Stimulated activated CD8-positive, alpha-beta memory T cell treated with anti-CD3 and anti-CD28 coated beads, Interleukin-15, amount 100 ng/mL, for 24 hours (primary cell): ENCODE measurements at places on chromosomes 5 and 9.

DNA sequence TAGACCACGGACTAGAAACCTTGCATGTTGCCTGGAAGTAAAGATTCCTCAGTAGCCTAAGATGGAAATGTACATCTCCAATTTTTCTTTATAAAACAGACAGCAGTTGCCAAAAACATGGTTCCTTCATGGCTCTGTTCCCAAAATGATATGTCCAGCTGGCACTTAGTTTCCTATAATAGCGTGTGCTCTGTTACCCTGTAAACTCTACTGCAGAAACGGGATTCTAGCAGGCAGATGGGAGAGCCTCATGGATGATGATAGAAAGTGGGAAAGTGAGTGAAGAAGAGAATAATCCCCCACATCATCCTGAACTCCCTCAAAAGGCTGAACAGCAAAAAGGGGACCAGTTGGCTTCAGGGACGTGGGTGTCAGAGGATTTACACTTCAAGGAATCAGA, 118.2 kb downstream of the FRMD3 start:
- DNase-seq = no peak

- no peak for DNase-seq
Measured at GRCh38 chr5:108196276-108196675, 185.6 kb downstream of the FBXL17 start.

DNA sequence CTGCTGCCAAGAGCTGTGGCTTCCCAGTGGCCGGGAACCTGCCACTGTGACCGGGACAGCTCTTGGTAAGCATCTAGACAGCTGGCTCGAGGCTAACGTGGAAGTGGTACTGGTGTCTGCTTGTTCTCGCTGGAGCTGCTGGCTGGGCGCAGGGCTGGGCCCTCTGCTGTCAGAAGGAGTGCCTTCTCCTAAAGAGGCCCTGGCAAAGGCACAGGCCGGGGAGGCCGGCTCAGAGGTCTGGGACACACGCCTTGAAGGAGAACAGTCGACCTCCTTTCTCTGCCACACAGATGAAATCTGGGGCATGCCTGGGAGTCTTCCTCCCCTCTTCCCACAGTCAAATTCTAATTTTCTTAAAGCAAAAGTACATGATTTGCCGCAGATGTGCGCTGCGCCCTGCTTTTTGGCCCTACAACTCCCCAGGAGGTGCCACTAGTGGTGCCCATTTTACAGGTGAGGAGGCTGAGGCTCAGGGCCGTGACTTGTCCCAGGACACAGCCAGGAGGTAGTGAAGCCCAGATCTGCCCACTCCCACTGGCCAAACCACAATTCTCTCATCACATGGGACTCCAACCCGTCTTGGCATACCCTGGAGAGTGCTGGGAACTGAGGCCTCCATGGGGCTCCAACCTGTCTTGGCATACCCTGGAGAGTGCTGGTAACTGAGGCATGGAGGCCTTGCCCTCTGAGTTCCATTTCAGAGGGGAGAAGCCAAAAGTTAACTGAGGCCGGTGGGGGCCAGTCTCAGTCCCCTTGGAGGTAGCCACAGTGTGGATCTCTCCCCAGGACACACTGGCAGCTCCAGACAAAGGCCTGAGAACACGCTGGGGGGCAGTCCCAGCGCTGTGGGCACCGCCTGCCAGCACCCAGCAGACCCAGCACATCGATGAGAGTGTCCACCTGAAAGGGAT, 12.0 kb upstream of the RXRA start:
- no peak for DNase-seq

DNA sequence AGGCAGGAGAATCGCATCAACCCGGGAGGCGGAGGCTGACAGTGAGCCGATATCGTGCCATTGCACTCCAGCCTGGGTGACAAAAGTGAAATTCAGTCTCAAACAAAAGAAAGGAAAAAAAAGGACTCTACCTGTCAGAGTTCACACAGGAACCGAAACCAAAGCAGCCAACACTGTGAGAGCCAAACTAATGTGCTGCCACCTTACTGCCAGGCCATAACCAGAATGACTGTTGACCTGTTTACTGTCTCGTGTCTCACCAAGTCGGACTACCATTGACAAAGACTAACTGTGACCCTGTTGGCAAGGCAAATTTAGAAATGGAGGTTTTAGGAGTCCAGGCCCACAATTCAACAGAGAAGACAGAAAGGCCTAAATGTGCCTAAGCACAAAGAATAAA, 112.4 kb downstream of the ANXA2R start:
- no peak for DNase-seq

GRCh38 chr5:171540865-171541264, 121.4 kb downstream of the FGF18 start:
- DNase-seq = no peak

DNA sequence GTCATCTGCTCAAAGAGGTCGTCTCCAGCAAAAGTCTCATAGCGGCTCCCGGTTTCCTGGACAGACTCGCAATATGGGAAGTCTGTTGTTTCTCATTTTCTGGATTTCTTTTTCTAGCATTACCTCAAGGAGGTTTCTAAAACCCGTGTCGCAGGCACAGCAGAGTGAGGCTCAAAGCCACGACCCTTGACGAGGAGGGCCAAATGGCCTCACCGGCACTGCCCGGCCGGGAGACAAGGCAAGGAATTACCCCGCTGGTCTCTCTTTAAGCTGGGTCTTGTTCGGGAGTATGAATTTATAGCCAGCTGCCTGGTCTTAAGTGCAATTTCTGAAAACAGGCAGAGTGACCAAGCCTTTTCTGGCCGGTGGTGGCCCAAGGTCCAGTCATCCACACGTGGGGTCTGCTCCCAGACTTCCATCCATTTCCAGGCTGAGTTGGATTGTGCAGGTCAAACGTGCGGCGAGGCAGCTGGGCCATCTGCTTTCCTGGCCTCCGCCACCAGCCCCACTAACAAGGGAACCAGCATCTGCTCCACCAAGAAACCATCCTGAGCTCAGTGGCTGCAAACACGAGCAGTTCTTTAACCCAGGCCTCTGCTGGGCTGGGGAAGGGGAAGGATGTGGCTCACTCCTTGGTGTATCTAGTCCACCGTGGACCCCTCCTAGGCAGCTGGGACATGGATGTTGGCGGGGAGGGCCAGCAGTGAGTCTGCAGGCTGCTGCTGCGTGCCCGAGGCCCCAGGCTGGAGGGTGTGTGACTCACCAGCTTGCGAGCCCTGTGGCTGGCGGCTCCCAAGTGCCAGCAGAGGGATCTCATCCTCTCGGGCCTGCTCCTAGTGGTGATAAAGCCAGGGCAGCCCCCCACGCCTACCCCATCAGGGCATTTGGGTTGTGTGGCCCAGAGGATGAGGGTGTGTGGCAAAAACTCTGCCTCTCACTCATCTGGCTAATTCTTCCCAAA, 55.6 kb upstream of the COL5A1 start:
- DNase-seq = no peak

- no peak for DNase-seq
Measured at GRCh38 chr5:138351056-138351455, 1.4 kb upstream of the KDM3B start.

DNA sequence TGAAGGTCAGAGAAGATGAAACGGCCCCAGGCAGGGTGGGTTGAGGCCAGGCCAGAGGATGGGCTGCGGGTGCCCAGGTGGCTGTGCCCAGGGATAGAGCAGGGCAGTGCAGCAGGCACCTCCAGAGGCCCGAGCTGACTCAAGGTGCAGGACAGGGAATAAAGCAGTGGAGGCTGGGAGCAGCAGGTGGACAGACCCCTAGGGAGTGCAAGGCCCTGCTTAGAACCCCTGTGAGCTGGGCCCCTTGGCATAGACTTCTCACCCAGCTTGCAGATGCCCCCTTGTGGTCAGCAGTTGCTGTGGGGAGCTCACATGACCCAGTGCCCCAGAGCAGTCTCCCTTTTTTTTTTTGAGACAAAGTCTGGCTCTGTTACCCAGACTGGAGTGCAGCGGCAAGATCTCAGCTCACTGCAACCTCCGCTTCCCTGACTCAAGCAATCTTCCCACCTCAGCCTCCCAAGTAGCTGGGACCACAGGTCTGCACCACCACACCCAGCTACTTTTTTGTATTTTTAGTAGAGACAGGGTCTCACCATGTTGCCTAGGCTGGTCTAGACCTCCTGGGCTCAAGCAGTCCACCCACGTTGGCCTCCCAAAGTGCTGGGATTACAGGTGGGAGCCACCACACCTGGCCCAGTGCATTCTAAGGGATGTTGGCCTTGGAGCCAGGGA, 118.8 kb downstream of the WNK2 start:
- DNase-seq = no peak

DNA sequence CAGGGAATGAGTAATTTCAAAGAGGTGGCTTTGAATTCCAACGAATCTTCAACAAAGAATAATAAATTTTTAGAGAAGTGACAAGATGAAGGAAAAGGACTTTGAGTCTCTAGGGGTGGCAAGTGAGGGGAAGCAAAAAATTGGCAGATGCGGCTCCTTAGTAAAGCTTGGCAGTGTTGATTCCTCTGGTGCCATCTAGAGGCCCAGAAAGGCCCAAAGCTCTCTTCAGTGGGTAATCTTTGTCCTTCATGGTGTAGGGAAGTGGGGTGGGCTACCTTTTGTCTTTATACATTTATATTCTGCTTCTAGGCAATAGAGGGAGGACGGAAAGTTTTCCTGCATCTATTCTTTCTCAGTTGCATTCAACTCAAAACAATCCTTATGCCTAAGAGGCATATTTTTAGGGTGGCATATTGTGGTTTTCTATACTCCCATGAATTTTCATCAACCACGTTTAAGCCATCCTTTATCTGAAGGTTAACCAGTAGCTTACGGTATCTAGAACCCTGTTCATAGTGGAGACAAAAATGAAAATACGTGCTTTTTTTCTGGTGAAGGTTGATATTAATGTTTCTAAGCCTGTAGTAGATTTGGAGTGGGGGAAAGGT, 17.5 kb upstream of the ROPN1L start:
- DNase-seq = no peak

- no peak for DNase-seq
Measured at GRCh38 chr5:149383399-149383798, 4.3 kb upstream of the IL17B start.

DNA sequence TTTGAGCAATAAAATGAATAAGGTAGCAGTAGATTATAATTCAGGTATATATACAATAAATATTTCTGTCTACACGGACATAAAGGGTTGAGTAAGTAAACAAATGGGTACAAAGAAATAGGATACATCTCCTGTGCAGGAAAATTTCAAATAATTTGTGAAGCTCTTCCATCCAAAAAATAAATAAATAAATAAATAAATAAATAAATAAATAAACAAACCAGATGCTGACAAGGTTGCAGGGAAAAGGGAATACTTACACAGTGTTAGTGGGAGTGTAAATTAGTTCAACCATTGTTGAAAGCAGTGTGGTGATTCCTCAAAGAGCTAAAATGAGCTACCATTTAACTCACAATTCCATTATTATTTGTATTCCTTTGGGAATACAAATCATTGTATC, 227.3 kb upstream of the CDH18 start:
- no peak for DNase-seq

DNA sequence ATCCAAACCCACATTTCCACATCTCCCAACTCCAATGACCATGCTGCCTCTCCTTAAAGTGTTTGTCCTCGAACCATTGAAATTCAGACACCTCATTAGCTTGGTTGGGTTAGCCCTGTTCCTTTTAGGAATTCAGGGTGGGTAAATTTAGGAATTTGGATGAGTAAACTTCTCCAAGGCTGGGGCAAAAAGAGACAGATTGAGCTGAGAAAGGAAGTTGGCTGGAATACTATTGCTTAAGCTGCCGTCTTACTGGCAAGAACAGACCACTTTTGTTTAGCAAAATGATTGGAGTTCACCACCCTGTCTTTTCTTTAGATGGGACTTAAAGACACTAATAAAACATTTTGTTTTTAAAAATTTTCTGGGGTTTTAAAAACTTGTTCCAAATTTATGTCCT, 143.6 kb upstream of the GDNF start:
- no peak for DNase-seq

DNA sequence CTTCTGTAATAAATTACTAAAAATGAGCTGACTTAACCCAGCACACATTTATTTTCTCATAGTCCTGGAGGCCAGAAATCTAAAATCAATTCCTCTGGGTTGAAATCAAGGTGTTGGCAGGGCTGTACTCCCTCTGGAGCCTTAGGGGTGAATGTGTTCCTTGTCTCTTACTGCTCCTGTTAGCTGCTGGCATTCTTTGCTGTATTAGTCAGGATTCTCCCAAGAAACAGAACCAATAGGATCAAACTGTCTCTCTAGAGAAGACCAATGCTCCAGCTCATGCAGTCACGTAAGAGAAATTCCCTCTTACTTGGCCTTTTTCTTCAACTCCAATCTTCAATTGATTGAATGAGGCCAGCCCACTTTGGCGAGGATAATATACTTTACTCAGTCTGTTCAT, 15.3 kb upstream of the CD180 start:
- no peak for DNase-seq

DNA sequence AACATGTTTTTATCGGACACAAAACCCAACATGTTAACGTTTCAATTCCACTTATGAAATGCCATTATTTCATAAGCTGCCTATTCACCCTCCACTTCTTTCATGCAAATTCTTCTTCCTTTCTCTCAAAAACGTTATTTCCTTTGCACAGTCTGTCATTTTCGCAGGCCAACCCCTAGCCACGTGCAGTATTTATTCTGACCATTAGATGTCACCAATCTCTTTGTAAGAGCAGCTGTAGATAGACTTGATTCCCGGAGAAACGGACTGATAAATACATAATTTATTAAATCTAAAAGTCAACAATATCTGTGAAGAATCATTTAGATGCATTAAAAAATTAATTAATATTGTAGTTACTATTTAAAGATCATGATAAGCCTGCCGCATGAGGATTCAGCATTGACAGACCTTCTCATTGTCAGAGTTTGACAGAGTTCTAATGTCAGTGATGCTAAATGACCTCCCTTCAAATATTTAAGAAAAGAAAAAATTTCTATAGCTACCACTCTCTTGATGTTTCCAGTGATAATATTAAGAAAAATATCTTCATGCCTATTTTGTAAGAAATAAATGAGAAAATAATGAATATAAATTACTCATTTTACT, 933.6 kb downstream of the CDH12 start:
- no peak for DNase-seq

- DNase-seq = no peak
Measured at GRCh38 chr5:173780235-173781234, 107.6 kb upstream of the CPEB4 start.

- no peak for DNase-seq
Measured at GRCh38 chr9:128005923-128006322, 25.1 kb upstream of the EEIG1 start.

- DNase-seq = no peak
Measured at GRCh38 chr5:73587923-73588322, 22.4 kb downstream of the UTP15 start.

DNA sequence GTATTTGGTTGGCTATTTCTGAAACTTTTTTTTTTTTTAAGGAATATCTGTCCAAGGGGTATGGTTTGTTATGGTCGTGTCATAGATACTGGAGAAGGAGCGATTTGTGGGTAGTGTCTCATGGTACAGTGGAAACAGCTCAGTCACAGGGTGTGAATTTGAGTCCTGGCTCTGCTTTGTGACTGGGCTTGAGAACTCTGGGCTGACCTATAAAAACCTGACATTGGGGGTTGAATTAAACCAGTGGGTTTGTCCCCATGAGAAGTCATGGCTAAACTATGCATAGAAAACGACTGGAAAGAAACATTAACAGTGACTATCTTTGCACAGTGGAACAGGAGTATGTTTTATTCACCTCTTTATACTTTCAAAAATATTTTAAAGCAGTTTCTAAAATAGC, 54.7 kb downstream of the MACROH2A1 start:
- DNase-seq = no peak
